ENCODE measurements at places on chromosomes 1 and 21.

GRCh38 chr1:206049293-206049692 lies 3.7 kb upstream of the RHEX start:
- DNase-seq: no peak

DNA sequence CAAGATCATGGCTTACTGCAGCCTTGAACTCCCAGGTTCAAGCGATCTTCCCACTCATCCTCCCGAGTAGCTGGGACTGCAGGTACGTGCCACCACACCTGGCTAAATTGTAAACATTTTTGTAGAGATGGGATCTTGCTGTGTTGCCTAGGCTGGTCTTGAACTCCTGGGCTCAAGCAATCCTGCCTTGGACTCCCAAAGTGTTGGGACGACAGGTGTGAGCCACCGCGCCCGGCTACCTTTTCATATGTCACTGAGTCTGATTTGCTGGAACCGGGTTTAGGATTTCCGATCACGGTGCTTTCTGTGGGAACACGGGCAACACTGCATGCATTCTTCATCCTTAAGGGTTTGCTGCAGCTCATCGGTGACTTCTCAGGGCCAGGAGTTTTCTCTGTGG lies 32.2 kb upstream of the PCBP3 start:
- no peak for DNase-seq

GRCh38 chr1:186950547-186950946 lies 121.8 kb downstream of the PLA2G4A start:
- no peak for DNase-seq

- no peak for DNase-seq
These were observed 305.5 kb upstream of the PRMT6 start for GRCh38 chr1:106751002-106751401.

- no peak for DNase-seq
These were observed 302.4 kb upstream of the TMPRSS15 start for GRCh38 chr21:18705971-18706370.

DNA sequence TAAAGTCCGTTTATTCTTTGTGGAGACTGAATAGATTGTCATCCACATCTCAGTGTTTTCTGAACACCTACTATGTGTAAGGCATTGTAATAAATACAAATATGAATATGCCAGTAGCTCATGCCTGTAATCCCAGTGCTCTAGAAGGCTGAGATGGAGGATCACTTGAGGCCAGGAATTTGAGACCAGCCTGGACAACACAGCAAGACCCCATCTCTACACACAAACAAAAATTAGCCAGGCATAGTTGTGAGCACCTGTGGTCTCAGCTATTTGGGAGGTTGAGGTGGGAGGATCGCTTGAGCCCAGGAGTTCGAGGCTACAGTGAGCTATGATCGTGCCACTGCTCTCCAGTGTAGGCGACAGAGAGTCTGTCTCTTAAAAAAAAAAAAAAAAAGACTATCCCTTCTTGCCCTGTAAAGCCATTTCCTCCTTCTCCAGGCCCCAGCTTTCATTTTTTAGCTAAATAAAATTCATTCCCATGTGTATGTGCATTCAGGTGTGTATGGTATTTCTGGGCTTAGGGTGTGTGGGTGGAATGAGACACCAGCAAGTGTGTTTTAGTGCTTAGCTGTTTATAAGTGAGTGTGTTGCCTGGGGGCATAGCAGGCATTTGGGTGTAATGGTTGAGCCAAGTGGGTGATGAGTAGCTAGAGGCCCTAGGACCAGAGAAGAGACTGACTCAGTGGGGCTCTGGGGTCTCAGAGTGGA lies 7.8 kb downstream of the CELSR2 start:
- no peak for DNase-seq

GRCh38 chr1:154798645-154799044 lies 71.4 kb downstream of the KCNN3 start:
- DNase-seq: no peak

- no peak for DNase-seq
These were observed 808 bp downstream of the C1orf116 start for GRCh38 chr1:207031632-207032264.

- DNase-seq: no peak
These were observed 28.3 kb downstream of the PDE4B start for GRCh38 chr1:65820983-65821382.

GRCh38 chr1:225539575-225539974 lies 111.7 kb upstream of the LBR start:
- DNase-seq: no peak

DNA sequence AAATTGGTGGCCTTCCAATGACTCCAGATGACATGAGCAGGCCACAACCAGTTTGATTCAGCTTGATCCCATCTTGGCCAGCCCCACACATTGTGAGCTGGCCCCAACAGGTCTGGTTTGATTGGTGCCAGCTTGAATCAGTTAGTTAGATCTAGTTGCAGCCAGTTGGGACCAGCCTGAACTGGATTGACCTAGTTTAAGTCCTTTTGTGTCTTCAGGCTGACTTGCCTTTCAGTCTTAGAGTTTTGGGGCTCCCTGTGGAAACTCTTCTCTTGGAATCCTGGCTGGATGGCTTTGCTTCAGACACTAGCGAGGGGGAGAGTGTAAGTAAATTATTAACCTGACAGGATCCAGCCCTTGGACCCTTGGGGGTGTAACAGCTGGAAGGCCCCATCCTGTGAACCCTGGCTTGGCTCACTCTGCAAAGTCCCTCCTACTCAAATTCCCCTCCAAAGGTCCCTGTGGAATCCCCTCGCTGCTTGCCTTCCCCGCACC lies 36.2 kb upstream of the POU3F1 start:
- DNase-seq: no peak

GRCh38 chr1:71350805-71351204 lies 270.0 kb upstream of the ZRANB2 start:
- no peak for DNase-seq

DNA sequence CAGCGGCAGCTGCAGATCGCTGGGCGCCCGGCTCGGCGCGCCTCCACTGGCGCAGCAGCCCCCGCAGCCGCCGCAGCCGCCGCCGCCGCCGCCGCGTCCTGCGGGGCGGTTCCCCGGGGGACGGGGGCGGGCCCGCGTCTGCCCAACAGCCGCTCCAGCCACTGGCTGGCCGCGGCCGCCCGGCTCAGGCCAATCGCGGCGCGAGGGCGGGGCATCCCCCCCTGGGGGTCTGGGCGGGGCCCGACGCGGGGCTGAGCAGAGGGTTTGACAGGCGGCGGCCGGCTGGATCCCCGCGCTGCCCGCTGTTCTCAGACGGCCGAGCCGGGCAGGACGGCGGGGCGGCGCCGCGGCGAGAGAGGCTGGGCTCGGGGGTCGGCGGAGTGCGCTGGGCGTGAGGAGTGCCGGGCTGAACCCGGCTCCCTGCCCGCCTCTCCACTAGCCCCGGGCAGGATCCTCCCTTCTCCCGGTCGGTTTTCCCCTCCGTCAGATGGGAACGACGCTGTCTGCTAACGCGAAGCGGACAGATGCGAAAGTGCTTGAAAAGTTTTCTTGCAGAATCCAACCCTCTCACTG lies at the start of gene GLIS1:
GLIS1 (minus strand) TSS at position 56 of the 573 bp plus-strand sequence. CDS start 1,100 bp downstream, outside the sequence.
- DNase-seq: no peak

DNA sequence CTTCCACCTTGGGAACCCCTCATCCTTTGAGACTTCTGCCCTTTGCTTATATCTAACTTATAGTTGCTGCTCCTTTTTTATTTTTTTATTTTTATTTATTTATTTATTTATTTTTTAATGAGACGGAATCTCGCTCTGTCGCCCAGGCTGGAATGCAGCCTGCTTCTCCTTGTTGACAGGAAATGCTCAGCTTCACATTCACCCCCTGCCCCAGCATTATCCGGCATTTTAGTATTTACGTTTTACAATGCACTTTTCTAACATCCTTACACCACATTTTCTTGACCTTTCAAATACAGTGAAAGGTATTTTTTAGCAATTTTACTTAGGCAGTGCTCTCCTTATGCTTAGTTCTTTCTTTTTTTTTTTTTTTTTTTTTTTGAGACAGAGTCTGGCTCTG lies 14.9 kb downstream of the CXADR start:
- no peak for DNase-seq

- no peak for DNase-seq
These were observed 415.7 kb downstream of the PTPRU start for GRCh38 chr1:29651684-29652665.

- no peak for DNase-seq
These were observed 147.7 kb downstream of the TGFB2 start for GRCh38 chr1:218492874-218493273.

- DNase-seq: no peak
These were observed 180.8 kb downstream of the PLPPR4 start for GRCh38 chr1:99445071-99445470.

DNA sequence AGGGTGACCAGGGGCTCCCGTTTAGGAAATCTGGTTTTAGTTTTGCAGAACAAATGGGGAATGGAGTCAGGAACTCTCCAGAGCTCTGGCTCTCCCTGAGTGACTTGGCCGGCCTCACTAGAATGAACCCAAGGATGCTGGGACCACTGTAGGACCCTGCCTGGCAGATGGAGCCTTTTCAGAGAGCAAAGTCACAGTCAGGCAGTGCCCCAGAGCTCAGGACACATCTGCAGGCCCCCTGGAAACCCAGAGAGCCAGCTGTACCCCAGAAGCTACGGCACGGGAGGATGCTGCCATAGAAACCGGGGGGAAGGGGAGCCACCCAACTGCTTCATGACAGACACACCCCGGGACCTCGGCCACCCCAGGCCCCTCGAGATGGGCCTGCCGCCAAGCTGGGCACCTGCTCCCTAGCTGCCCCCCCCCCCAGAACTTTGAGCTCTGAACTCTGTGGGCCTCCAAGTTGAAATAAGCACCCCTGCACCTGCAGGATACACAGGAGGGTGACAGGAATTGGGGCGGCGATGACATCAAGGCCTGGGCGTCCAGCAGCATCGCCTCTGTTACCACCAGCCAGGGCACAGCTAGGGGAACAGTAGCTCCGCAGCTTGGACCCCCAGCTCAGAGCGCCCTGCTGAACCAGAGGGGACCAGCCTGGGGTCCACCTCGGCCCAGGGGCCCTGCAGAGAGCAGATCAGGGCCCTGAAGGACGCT lies 91.8 kb upstream of the VAMP3 start:
- DNase-seq: no peak
